ENCODE measurements at places on chromosomes 7 and 10. TPM values are rescaled to one million over a fixed set of nuclear protein-coding genes. Genes with fewer than 3 reads are reported as not detected.

DNA sequence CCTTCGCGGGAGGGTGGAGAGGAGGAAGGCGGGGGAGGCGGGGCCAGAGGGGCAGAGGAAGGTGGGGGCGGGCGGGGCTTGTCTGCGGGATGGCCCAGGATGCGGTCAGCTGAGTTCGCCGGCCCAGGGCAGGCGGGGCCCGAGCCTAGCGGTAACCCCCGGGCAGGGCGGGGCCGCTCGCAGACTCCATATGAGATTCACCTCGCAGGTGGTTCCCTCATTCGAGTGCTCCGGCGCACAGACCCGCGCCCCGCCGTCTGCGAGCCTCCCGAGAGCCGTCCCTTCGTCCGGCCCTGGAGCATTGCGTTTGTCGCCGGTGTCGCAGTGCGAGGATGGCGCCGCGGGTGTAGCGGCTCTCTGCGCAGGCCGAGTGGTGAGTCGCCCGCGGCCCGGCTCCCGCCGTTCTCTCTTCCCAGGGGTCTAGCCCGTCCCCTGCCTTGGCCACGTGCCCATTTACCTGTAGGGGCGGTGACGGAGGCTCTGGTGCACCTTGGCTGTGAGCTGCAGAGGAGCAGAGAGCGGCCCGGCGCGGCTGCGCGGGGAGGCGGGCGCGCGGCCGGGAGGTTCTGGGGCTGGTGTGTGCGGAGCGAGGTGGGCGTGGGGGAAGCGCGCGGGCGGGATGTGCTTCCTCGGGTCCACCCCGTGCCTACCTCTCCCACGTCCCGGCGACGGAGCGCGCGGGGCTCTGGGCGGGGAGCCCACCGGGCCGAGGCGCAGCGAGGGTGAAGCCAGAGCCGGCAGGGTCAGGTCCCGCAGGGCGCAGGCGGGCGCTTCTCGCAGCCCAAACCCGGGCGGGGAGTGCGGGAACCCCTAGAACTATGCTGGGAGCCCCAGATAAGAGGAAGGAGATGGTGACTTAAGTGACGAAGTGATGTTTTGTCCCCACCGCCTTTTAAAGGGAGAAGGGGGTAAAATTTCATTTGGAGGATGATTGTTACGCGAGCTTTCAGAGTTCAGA is at the start of gene UPP1:
UPP1 (plus strand) TSS at position 220 of the 958 bp plus-strand sequence. CDS start 5,519 bp downstream, outside the sequence.
- H3K36me3 ChIP-seq, result peaks cover 62% of the 10 kb centered on the region
- H3K27me3 ChIP-seq, result no peaks in the 10 kb centered on the region
- peak; percentile 96 for DNase-seq

DNA sequence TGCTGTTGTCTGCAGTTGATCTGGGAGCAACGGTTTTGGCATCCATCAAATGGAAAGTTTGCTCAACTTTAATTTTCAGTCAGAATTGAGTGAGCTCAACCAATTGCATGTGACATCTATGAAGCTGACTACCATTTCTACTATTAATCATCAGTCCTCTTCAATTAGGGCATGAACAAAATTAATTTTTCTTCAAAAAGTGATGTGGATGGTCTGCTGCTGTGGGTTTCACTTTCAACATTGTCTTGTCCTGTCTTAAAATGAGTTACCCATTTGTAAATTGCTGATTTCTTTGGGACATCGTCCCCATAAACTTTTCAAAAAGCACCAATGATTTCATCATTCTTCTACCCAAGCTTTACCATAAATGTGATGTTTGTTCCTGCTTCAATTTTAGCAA is 176.7 kb upstream of the LRRN3 start:
- peaks cover 7% of the 10 kb centered on the region for H3K36me3 ChIP-seq
- peaks cover 15% of the 10 kb centered on the region for H3K4me1 ChIP-seq
- no peak overlapping the region for H3K27ac ChIP-seq
- H3K4me3 ChIP-seq, result no peak overlapping the region
- no peaks in the 10 kb centered on the region for H3K27me3 ChIP-seq

- DNase-seq, result no peak
- H3K27me3 ChIP-seq, result no peaks in the 10 kb centered on the region
- H3K4me3 ChIP-seq, result no peak overlapping the region
- H3K4me1 ChIP-seq, result no peaks in the 10 kb centered on the region
Measured at GRCh38 chr10:25724241-25724640, 209.8 kb upstream of the MYO3A start.

- no peak overlapping the region for H3K27ac ChIP-seq
- no peak for DNase-seq
- H3K36me3 ChIP-seq, result no peaks in the 10 kb centered on the region
Measured at GRCh38 chr7:29765490-29765889, 40.8 kb upstream of the WIPF3 start.

The SPDYE2 gene
- 0.15 TPM for total RNA-seq

- no peak overlapping the region for H3K27ac ChIP-seq
- H3K4me1 ChIP-seq, result no peaks in the 10 kb centered on the region
- H3K36me3 ChIP-seq, result no peaks in the 10 kb centered on the region
- peaks cover 52% of the 10 kb centered on the region for H3K27me3 ChIP-seq
Measured at GRCh38 chr7:150826061-150826849, 25.7 kb downstream of the TMEM176A start.
